Left ventricle myocardium superior (tissue), 1 donor: ENCODE measurements at places on chromosomes 2 and 18.

- DNase-seq = no peak
These were observed 201.7 kb downstream of the ALK start for GRCh38 chr2:29719639-29720038.

GRCh38 chr2:154758871-154759270 is 60.4 kb downstream of the KCNJ3 start:
- no peak for DNase-seq

DNA sequence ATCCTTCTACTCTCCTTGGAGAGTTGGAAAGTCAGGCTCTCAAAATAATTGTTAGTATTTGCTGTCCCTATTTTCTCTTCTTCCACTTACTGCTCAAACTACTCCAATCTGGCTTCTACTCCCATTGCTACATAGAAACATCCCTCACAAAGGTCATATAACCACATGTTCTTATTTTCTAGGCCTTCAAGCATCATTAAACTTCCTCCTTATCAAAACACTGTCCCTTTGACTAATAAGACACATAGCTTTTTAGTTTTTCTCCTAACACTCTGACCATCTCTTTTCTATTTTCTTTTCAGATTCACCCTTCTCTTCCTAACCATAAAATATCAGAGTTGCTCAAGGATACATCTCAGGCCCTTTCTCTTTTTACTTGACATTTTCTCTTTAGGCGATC is 148.3 kb downstream of the MBD2 start:
- no peak for DNase-seq

- no peak for DNase-seq
These were observed 65.1 kb downstream of the CERS6 start for GRCh38 chr2:168521053-168521741.

- no peak for DNase-seq
These were observed 133.9 kb downstream of the TTC32 start for GRCh38 chr2:19767899-19768298.

GRCh38 chr2:226376516-226377180 is 423.0 kb downstream of the IRS1 start:
- DNase-seq = no peak

GRCh38 chr2:65518751-65519150 is 86.4 kb upstream of the SPRED2 start:
- DNase-seq = no peak

DNA sequence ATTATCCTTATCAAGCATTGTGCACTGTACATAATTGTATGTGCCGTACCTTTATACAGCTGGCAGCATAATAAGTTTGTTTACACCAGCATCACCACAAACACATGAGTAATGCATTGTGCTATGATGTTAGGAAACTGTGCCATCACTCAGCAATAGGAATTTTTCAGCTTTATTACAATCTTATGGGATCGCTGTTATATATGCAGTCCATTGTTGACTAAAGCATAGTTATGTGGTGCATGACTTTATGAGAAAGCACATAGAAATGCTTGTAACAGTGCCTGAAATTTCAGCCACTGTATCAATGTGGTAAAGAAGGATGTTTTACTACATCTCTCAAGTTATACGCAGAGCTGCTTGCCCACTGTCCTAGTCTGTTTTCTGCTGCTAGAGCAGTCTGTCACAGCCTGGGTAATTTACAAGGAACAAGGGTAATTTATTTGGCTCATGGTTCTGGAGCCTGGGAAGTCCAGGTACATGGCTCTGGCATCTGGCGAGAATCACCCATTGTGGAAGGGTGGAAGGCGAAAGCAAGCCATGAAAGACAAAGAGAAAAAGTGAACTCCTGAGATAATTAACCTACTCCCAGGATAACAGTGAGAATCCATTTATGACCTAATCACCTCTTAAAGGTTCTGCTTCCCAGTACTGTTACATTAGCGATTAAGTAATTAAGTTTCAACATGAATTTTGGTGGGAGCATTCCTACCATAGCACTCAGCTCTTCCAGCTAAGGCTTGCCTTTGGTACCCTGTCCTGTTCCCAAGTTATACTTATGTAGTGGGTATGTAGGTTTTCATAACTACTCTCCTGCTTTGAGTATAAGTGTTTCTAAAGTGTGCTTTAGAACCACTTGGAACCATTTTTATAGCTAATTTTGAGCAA is 4.6 kb downstream of the MAP3K20 start:
- no peak for DNase-seq

DNA sequence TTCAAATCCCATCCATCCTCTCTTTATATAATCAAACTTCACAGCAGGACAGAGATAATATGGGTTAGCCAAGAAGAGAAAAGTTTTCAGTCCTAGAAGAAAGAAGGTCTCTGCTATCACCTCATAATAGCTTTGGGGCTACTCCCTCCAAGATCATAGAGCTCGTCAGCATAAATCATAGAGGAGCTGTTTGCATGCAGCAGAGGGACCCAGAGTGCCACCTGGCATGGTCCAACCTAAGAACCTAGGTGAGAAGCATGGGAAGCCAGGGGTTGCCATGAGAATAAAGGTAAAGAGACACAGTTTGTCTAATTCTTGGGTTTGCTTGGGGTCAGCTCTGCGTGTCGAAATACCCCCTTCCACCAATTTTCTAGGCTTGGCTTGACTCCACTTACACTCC is 87.1 kb upstream of the CYP1B1 start:
- no peak for DNase-seq

GRCh38 chr2:17413036-17413435 is 105.2 kb downstream of the RAD51AP2 start:
- no peak for DNase-seq

- no peak for DNase-seq
These were observed 247.9 kb downstream of the NDUFA10 start for GRCh38 chr2:239777219-239777618.

- no peak for DNase-seq
These were observed 247.8 kb upstream of the HDAC4 start for GRCh38 chr2:239648607-239649006.

- no peak for DNase-seq
These were observed 2.9 kb upstream of the MEIS1 start for GRCh38 chr2:66431846-66432587.

DNA sequence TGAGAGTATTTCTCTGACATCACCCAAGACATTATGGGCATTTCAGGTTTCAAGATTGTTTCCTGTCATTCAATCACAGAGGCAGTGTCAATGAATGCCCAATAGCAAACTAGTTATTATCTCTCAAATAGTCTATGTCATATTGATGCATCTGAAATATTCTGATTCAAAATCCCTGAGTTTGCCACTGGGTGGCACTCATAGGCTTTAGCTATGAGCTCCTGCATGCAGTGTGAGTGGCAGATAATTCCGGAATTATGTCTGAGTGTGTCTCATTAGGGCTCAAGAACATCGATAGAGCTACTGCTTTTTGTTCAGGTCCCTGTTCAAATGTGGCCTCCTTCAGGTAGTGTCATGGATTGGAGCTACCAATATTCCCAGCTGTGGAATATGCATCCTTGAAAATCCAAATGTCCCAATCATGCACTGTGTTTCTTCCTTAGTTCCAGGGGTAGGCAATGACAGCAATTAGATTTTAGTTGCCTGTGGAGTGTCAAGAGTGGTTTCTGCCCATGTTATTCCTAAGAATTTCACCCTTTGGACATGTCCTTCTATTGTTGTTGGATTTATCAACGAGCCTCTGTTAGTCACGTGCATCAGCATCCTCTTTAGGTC is 7.8 kb upstream of the OR6B3 start:
- DNase-seq = no peak

DNA sequence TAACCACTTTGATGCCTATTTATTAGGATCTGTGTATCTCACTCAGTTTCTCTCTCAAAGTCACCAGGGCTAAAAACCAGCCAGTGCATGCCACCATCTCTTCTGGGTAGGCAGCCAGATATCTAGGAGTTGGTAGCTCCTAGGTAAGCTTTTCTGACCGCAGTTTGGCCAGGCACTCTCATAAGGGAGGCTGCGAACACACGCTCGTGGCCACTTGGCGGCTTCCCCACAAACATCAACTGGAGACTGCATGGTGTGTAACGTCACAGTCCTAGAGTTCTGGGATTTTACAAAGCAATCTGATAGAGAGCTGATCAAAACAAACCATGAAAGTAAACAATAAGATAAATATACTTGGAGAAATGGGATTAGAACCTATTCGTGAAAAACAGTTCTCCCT is 424.3 kb upstream of the ACVR2A start:
- no peak for DNase-seq

- DNase-seq = no peak
These were observed 160.4 kb downstream of the NUP35 start for GRCh38 chr2:183284606-183285005.

- no peak for DNase-seq
These were observed 91.9 kb downstream of the MRPS9 start for GRCh38 chr2:105129722-105130232.

- DNase-seq = no peak
These were observed 173.7 kb downstream of the CMPK2 start for GRCh38 chr2:6692056-6692455.

DNA sequence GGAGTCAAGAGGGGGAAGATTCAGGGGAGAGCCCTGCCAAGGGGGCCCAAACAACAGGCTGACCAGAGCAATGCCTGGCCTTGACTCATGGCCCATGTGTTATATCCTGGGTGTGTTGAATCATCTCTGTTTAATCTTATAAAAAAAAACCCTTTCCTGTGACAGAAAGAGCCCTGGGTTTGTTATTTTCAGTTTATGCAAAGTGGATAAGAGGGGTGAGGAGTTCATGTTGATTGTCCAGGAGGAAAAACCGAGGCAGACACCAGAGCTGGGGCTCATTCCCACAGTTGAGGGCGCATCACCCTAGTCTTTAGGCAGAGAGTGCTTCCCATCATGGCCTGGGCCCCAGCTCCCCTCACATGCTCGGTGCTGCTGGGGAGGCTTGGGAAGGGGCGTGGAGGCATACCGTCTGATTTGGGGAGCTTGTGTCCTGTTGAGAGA is 30.9 kb upstream of the IL37 start:
- DNase-seq = no peak

- DNase-seq = peak; percentile 71
These were observed 195.9 kb downstream of the SH3RF3 start for GRCh38 chr2:109324861-109325260.

- no peak for DNase-seq
These were observed 154.3 kb downstream of the LCLAT1 start for GRCh38 chr2:30601375-30601774.

GRCh38 chr18:42228581-42228980 is 273.5 kb downstream of the PIK3C3 start:
- DNase-seq = no peak

- peak; percentile 28 for DNase-seq
These were observed 208.4 kb downstream of the HDAC4 start for GRCh38 chr2:239192456-239192855.

DNA sequence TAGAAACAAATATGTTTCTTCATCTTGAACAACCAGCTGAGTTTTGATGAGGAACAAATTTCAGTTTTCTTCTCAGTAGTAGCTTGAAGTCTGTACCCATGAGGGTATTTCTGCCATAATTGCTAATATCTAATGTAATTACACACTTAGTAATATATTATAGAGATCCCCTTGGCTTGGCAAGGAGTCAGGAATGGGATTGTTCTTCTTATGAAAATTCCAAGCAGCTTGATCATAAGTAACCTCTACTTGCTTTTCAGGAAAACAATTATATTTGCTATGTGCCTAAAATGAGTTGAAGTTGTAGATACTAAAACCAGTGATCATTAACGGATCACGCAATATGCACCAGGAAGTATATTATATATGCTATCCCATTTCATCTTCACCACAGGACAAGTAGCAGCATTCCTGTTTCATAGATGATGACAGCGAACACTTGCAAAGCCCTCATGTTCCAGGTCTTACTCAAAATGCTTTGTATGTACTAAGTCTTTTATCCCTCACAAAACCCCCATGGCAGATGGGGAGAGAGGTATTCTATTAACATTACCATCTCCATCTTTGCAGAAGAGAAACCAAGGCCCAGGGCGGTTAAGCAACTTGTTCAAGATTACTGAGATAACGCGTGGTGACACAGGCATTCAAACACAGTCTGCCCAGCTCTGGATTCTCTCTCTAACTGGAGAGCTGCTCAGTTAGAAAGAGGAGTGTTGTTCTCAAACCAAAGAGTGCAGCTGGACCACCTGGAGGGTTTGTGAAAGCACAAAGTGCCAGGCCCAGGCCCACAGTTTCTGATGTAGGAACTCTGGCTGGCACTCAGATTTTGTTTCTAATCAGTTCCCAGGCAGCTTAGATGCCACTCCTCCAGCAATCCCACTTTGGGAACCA is 21.8 kb upstream of the RGPD4 start:
- no peak for DNase-seq

DNA sequence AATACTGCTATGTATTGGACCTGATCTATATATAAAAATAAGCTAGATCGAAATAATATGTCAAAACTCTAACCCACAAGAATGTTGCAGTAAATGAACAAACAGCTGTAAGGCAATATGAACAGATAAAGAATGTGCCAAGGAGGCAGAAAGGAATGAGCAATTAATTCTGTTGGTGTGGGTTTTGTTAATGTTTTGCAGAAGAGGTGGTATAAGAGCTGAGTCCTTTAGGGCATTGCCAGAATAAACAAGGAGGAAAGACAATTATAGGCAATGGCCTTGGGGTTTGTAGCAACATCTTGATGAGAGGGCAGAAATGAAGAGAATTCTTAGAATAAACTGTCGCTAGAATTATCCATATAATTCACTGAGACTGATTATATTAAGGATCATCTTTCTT is 240.9 kb upstream of the GULP1 start:
- no peak for DNase-seq

DNA sequence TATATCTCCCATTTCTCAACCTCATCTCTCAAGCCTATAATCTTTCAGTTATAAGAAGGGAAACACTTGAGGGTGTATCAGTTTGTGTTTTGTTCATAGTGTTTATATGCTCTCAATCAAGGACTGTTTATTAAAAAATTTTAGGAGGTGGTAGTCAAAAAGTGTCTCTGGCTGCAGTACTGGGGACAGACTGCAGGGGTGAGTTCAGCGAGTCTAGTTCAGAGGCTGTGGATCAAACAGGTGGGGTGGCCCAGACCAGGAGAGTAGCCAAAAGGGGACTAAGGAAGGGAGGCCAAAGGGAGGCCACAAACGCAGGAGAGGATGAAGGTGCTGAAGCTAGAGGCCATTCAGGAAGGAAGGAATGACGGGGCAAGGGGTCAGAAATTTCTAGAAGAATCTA is 136.3 kb downstream of the MSH2 start:
- no peak for DNase-seq

- no peak for DNase-seq
These were observed 47.4 kb upstream of the RAPH1 start for GRCh38 chr2:203582468-203582867.

- DNase-seq = no peak
These were observed 946.6 kb downstream of the DPP10 start for GRCh38 chr2:115389024-115389423.

GRCh38 chr2:239299218-239299939 is 101.4 kb downstream of the HDAC4 start:
- peak; percentile 27 for DNase-seq

DNA sequence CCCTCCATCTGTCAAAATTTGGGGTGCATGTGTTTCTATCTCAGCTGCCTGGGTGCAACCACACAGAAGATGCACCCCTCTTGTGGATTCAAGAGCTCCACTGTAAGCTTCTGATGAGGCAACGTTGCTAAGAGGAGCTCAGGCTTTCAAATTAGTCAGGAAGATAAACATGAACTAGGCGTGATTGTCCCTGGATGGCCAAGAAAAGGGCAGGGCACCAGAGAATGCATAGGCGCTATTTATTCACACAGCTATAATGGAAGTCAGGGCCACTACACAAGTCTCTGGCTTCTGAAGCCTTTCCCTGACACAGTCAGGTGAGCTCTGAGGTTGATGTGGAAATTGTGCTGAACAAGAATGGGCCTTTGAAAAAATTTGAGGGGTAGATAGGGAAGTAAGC is 1466.0 kb upstream of the CELF4 start:
- DNase-seq = no peak

- no peak for DNase-seq
These were observed 1.4 kb upstream of the CAB39 start for GRCh38 chr2:230711224-230711623.

- DNase-seq = no peak
These were observed 71.1 kb downstream of the ANKRD44 start for GRCh38 chr2:197239434-197239833.
